ENCODE measurements at places on chromosomes 3 and 15.

GRCh38 chr3:12325586-12326515 lies 37.0 kb downstream of the PPARG start:
- no peak for DNase-seq

DNA sequence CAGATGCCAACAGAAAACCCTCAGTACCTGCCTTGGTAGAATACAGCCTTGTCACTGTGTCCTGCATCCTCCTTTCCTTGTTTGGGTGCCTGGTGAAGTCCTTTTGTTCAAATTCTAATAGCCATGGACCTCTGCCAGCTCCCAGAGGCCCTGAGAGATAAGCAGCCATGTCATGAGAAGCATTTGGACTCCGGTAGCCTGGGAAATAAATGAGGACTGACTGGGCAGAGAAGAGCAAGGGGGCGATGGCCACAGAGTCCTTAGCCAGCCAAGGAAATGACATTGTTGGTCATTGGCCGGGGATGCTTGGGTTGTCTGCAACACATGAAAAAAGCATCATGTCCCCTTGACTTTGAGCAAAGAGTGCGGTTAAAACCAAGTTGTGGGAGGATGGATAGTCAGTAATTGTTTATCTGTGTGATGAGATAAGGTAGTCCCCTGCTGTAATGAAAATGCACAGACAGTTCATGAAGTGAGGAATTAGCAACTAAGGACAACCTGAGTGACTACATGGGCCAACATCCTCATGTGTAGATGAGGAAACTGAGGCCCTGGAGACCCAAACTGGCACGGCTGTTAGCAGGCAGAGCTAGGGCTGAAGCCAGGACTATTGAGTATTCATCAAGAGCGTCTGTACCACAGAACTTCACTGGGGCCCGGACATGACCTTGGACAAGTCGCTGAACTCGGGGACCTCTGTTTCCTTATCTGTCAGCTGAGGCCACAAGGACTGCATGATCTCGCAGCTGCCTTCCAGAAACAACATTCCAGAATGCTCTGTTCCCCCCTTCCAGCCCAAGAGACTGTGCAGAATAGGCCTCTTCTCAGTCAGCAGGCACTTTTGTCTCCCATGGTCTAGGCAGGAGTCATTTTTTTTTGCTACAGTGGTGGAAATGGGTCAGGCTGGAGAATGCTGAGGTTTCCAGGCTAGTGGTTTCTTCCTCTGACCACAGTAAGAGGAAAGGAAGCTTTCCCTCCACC lies 90.5 kb upstream of the CTDSPL start:
- DNase-seq = peak; percentile 41

GRCh38 chr3:99413504-99413903 lies 224.9 kb upstream of the COL8A1 start:
- no peak for DNase-seq

GRCh38 chr15:86854176-86854575 lies 774.5 kb downstream of the AGBL1 start:
- no peak for DNase-seq

GRCh38 chr3:25944329-25944728 lies 154.4 kb downstream of the OXSM start:
- DNase-seq = no peak

DNA sequence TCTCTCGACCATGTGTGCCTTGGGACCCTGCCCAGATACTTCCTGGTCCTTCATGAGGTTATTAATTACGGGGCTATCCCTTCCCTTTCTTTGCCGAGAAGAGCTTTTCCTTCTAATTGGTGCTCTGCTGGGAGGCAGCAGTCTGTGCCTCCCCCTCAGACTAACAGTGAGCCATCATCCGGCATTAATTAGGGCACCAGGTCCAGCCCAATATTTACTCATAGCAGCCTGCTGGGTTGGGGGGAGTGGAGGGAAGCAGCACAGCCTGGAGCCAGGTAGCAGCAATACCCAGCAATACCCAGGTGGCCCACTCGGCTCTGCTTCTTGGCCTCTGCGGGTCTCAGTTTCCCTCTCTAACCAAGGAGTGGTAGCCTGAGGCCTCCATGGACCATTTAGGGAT lies 20.1 kb downstream of the CACNA2D2 start:
- no peak for DNase-seq

- no peak for DNase-seq
Measured at GRCh38 chr3:45538641-45538986, 55.9 kb upstream of the LIMD1 start.

DNA sequence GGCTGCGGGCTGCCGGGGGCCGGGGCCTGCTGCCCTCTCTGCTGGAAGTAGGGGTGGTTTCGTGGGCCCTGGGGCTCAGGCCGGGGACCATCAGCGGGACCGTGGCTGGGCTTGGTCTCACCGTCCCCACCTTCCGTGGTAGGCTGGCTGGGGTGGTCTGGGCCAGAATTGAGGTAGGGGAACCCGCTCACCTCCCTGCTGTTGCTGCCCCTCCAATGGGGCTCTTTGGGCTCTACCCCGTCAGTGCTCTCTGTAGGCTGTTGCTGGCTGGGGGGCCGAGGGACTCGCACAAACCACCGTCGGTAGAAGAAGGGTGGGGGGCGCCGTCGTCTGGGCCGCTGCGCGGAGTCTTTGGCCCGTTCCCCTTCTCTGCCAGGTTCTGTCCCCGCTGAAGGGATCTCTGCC lies 23.4 kb downstream of the RGMA start:
- DNase-seq = no peak

DNA sequence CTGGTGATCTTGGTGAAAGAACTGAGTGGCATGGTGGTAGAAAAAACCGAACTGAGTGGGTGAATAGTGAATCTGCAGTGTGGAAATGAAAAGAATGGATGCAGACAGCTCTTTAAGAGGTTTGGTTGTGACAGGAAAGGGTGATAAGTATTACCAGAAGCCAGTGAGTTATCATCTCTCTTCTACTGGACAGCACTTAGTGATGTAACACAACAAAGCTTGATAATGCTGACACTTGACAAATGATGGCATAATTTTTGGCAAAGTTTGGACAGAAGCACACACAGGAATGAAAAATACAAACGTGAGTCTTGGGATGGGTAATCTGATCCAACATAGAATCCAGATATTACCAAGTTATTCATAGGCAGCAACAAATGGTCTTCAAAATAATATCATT lies 112.2 kb downstream of the ISL2 start:
- no peak for DNase-seq

- DNase-seq = no peak
Measured at GRCh38 chr15:67307156-67307555, 52.6 kb downstream of the IQCH start.

DNA sequence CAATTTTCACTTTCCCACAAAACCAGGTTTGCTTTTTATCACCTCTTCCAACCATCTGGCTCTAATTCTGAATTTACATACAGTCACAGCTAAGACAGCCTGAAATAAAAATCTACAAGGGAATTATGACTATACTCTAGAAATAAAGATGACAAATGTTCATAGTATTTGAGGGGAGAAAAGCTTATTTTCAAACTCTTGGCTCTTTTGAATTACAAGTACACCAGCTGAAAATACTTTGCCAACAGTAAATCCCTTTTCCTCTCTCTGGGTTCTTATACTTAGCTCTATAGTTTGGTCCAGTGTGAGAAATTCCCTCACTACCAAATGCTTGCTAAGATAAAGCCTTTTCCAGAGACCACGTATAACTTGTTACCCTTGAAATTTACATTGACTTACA lies 1037.9 kb downstream of the ROBO1 start:
- no peak for DNase-seq

GRCh38 chr3:14138878-14139655 lies 14.2 kb downstream of the TMEM43 start:
- no peak for DNase-seq

DNA sequence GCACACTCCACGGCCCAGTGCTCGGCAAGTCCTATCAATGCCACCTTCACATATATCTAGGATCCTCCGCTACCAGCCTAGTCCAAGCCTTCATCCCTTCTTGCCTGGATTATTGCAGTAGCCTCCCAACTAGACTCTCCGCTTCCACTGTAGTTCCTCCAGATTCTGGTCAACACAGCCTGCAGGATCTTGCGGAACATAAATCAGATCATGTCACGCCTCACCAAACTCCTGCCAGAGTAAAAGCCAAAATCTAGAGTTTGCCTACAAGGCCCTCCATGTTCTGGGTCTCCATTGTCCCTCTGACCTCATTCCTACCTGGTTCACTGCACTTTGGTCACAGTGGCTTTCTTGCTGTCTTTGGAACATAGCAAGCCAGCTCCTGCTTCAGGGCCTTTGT lies 3.6 kb downstream of the BDH1 start:
- no peak for DNase-seq

GRCh38 chr15:80379693-80380092 lies 24.5 kb upstream of the ARNT2 start:
- DNase-seq = no peak

GRCh38 chr15:66066005-66066404 lies 187.5 kb downstream of the MEGF11 start:
- DNase-seq = no peak

GRCh38 chr3:17070161-17070959 lies 185.6 kb downstream of the PLCL2 start:
- no peak for DNase-seq

DNA sequence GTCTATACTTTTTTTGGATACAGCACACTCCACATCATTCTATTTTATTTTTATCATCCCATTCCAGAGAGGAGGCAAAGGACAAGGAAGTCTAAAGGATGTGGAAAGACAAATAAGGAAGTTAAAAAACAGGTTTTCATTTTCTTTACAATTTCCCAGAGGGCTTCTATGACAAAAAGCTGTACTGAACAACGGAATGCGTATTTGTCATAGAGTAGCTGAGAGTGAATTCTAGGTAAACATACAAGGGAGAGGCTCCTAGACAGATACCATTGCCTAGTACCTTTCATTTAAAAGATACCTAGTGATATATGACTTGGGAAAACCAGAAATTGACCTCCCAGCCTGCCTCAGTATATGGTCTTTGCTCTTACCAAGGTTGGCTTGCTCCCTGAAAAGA lies 341.7 kb downstream of the FHIT start:
- DNase-seq = no peak

- no peak for DNase-seq
Measured at GRCh38 chr15:67550522-67550921, 8.0 kb downstream of the MAP2K5 start.

DNA sequence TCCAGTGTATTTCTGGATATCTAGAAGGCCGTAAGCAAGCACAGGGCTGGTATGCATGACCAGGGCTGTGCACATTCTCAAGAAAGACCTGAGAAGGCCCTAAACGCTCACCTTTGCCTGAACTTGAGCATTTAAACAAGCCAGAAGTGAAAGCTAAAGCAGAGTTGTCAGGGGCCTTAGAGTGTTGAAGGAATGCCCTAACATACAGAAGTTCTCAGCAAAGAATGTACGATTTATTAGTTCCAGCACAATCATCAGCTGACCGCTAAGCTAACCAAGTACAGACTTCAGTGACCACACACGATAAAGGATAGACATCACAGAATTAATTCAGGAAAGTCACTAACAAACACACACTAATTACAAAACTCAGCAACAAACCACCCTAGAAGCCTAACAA lies 8.7 kb downstream of the HLTF start:
- no peak for DNase-seq

DNA sequence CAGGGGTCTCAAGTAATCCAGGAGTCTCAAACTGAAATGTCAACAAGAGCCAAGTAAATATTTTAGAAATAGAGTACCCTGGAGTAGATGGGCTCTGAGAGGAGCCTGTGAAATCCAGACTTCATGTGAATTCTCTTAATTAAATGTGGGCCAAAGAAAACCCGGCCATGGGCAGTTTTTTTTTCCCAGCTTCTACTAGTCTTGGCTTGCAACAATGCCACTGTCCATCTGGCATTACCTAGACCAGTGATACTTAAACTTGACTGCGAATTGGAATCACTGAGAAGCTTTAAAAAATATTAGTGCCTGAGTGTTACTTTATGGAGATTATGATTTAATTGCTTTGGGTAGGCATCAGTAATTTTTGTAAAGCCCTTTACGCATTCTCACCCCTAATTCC lies 66.4 kb upstream of the GOLGA6B start:
- DNase-seq = no peak

GRCh38 chr3:115092220-115092791 lies 54.8 kb downstream of the ZBTB20 start:
- DNase-seq = no peak

GRCh38 chr3:119625451-119626153 lies 27.9 kb downstream of the PLA1A start:
- DNase-seq = no peak

DNA sequence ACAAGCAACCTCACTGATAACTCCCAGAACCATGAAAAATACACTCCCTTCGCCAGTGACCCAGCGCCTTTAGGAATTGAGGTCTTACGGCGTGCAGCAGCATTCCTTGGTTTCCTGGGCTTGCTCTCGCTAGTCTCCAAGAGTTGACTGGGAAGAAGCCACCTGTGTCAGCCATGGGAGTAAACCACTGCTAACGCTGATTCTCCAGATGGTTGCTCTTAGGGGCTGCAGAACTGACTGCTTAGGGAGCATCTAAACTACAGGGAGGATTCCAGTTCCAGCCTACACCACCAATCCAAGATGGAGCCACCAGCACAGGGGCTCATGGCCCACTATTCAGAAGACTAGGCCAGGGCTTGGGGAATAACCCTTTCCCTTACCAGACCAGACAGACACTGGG lies 2.4 kb downstream of the RBPMS2 start:
- no peak for DNase-seq

DNA sequence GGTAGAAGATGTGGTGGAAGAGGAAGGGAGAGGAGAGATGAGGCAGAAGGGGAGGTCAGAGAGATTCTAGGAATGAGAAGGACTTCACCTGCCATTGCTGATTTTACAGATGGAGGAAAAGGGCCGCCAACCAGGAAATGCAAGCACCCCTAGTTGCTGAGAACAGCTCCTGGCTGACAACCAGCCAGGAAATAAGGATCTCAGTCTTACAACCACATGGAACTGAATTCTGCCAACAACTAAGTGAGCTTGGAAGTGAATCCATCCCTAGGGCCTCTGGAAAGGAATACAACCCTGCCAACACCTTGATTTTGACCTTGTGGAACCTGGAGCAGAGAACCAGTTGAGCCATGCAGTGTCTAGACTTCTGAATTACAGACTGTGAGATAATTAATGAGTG lies 86.6 kb downstream of the EDEM1 start:
- no peak for DNase-seq

GRCh38 chr3:9500108-9501050 lies 53.2 kb downstream of the LHFPL4 start:
- peak; percentile 26 for DNase-seq

GRCh38 chr3:159236321-159236720 lies 434.5 kb downstream of the MFSD1 start:
- DNase-seq = no peak

All from CMK (cell line).